ENCODE measurements at places on chromosomes 6 and 20. TPM values are rescaled to one million over a fixed set of nuclear protein-coding genes. Genes with fewer than 3 reads are reported as not detected.

Gene AHI1
- 2.7 TPM for total RNA-seq

Gene SEL1L2
- total RNA-seq: not detected

Gene PSMB1
- 300 TPM for total RNA-seq

Gene IL17F
- not detected for total RNA-seq

Gene ENPP5
- total RNA-seq: 2.6 TPM

Gene KCNK5
- total RNA-seq: 0.28 TPM

Gene EFCAB8
- total RNA-seq: not detected

Gene QKI
- 217 TPM for total RNA-seq

Gene ARFGAP1
- 96.5 TPM for total RNA-seq

Gene TTI1
- total RNA-seq: 19.0 TPM

Gene FRMD1
- not detected for total RNA-seq

Gene PLEKHG1
- 8.5 TPM for total RNA-seq

Gene SIRPD
- not detected for total RNA-seq

Gene TEAD3
- 98.6 TPM for total RNA-seq

Gene BMP2
- total RNA-seq: 343 TPM

Gene UFL1
- 26.2 TPM for total RNA-seq

Gene LY6G6C
- total RNA-seq: not detected
